GM12864 (cell line): ENCODE measurements at places on chromosomes 5 and 9.
A peak's percentile ranks its signal among the peaks of the same experiment; 100 is the strongest.

DNA sequence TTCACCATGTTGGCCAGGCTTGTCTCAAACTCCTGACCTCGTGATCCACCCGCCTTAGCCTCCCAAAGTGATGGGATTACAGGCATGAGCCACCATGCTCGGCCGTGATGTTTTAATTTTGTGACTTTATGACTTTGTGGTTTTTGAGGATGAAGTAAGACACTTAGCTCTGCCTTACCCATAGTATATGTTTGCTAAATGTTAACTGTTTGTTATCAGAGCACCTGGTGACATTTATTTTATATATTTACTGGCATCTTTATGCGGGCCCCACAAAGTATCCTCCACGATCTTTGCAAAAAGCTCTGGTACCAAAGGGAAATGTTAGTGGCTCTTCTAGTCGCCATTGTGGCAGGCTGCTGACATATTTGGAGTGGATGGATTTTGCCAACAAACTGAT is 6.7 kb downstream of the SLC23A1 start:
- no peak for DNase-seq

DNA sequence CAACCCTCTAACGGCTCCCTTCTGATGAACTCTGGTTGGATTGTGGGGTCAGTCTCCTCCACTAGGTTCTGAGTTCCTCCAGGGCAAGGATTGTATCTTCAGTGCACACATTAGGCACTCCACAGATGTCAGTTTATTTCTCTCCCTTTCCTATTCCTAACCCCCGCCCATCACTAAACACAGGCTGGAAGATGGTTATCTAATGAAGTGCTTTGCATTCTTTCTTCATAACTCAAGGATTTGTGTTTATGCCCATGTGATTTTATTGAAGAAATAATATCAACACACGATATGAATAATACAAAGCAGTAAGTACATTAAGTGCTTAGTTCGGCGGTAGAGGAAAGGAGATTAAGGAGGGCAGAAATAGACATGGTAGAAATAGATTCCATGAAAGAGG is 4.4 kb upstream of the CREBRF start:
- no peak for DNase-seq

DNA sequence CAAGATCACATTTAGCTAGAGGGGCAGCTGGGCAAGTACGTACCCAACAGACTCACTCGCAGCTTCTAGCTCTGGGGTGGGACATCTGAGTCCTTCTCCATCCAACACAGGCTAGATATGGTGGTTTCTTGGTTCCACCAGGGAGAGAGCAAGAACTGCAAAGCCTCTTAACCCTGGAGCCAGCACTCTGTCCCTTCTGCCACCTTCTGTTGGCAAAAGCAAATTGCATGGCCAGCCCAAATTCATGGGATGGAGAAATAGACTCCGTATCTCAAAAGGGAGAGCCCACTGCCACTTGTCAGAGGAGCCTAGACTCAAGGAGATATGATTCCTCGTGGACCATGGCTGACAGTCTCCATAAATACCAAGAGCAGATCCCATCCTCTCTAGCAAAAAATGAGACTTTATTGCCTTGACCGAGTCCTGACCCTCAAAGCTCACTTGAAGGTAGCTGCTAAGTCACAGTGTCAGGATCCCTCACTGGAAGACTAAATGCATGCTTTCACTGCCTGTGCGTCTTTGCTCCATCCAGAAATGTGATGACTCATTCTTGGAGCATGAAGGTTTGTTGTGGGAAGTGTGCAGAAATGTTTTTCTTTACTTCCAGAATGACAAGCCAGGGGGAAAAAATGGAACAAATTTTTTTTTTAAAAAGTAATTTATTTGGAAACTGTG is 28.8 kb upstream of the ROR2 start:
- DNase-seq: no peak

DNA sequence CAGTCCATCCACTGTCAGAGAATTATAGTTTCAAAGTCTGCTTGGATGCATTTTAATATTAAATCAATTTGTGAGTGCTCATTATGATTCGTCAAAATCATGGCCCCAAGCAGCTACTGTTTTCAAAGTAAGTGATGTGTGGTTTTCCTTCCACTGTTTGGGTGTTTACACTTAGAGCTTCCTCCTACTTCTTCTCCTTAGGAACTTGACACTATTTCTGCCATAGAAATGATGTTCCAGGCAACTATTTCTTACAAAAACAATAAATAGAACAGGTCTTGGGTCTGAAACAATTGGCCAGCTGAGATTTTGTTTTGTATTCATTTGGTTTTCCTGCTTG is 132.8 kb upstream of the RAI14 start:
- no peak for DNase-seq

- DNase-seq: no peak
Measured at GRCh38 chr5:38678076-38678475, 121.6 kb upstream of the LIFR start.

GRCh38 chr5:135894276-135894675 is 1.4 kb downstream of the IL9 start:
- DNase-seq: no peak

- no peak for DNase-seq
Measured at GRCh38 chr5:179431221-179431824, 86.1 kb upstream of the ADAMTS2 start.

GRCh38 chr5:32314658-32315057 is 1.9 kb upstream of the MTMR12 start:
- DNase-seq: no peak

DNA sequence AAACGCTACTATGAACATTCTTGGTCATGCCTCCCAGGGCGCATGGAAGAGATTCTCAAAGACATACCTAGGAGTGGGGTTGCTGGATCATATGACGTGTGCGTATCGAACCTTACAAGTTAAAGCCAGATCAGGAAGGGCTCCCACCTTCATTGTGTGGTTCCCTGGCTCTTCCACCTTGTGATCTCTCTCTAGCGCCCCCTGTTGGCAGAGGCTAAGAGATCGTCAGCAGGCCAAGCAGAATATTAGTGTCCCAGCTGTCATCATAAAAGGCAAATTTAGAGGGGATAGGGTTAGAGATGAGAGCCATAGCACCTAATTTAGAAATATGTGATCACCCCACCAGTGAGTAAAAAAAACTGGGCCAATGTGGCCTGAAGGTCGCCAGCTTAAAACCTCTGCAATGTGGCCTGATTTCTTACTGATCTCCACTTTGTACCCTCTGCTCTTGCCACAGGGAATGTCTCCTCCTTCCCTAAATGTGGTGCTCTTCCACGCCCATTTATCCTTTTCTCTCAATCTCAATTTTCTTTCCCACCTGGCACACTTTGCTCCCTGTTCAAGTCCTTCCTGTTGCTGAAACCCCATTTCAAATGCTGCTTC is 91.7 kb upstream of the SHB start:
- DNase-seq: peak; percentile 37

- DNase-seq: no peak
Measured at GRCh38 chr9:9752722-9753121, 860.1 kb downstream of the PTPRD start.

GRCh38 chr5:8765886-8766285 is 780.0 kb downstream of the SEMA5A start:
- DNase-seq: no peak

DNA sequence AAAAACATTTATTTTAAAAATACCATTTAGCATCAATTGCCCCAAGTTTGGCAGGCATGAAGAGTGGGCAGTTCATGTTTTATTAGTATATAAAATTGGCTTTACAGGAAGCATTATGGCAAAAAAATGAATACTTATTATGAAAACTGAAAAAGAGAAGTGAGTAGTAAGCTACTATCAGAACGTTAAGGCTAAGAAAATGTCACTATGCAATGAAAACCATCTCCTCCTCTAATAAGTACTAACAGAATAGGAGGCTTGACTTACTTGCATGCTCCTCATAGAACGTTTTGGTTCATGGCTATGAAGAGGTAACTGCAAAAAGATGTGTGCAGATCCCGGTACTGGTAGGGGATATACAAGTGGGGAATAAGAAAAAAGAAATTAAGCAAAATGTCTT is 23.6 kb downstream of the TICAM2 start:
- no peak for DNase-seq

DNA sequence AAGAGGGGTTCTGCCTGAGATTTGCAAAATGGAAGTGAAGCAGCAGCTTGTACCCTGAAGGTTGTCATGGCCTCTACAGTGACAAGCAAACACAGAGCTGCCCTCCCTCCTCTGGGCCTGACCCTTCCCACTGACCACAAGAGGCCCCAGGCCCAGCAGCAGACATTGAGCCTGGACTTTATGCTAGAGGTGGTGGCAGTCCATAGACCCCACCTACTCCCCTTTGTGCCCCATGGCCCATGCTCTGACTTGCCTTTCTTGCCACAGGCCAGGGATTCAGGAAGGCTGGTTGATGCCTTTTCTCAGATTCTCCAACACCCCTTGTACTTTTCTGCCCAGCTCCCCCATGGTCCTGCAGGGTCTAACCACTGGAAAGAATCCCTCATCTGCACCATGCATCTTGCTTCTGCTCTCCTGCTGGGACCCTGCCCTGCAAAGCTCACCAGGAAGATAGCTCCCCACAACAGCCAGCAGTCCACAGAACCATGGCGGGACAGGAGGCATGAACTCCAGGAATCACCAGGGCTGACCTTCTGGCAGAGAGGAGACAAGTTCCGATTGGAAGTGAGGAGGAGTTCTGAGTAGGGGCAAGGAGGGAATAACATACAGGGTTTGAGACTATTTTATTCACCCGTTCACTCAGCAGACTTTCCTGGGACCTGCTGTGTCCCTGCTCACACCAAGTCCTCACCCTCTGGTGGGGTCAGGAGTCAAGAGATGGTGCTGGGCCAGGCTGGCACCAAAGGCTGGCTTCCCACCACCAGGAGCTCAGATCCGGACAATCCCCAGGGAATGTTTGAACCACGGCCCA is 263.8 kb downstream of the SYK start:
- DNase-seq: no peak

DNA sequence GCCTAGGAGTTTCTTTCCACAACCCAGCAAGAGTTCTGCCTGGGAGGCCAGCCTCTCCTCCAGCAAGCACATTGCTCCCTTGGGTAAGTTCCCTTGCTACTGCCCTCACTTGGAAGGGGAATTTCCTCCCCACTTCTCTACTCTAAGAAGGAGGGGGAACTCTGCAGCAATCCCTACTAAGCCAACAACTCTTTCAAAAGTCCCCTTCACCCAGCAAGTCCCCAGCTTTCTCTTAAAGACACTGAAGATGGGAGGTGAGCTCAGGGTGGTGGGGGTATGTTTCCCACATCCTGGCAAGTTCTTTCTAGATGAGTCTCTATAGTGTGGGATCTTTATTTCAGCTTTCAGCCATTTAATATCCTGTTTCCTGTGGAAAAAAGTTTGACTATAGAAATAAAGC is 49.0 kb downstream of the PDE8B start:
- no peak for DNase-seq
